ENCODE measurements at places on chromosomes 12 and 14. TPM values are rescaled to one million over a fixed set of nuclear protein-coding genes. Genes with fewer than 3 reads are reported as not detected.

Gene LRTM2
- total RNA-seq: 0.10 TPM

Gene CD27
- total RNA-seq: 24.3 TPM

Gene TAS2R8
- 0.21 TPM for total RNA-seq

Gene LALBA
- total RNA-seq: not detected

Gene HCAR3
- 25.9 TPM for total RNA-seq

Gene GALNT16
- not detected for total RNA-seq

Gene CCDC85C
- total RNA-seq: 2.9 TPM

Gene FGF6
- total RNA-seq: not detected

Gene PPP1R36
- total RNA-seq: 0.73 TPM

Gene NOVA1
- total RNA-seq: not detected

Gene FLVCR2
- total RNA-seq: 5.8 TPM

Gene C12orf60
- total RNA-seq: 0.10 TPM

All from mononuclear cell (primary cell).